Left ventricle myocardium superior (tissue), 1 donor: ENCODE measurements at places on chromosomes 6 and 20. TPM values are rescaled to one million over a fixed set of nuclear protein-coding genes. Genes with fewer than 3 reads are reported as not detected.
A peak's percentile ranks its signal among the peaks of the same experiment; 100 is the strongest.

DNA sequence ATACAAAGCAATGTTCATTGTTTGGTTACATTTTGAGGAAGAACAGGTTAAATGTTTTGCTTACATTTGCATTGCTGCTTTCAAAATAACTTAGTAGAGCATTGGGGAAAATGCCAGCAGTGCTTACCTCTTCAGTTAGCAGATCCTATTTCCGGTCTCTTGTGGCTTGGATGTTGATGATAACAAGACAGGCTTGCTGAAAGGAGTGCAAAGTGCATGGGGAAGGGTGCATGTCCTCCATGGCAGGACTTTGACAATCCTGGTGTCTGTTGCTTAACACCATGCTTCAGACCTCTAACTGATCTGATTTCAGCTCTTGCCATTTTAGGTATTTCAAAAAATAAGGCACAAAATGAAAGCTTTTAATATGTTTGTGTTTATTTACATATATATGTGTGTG, 21.1 kb downstream of the TPD52L1 start:
- DNase-seq, result no peak

DNA sequence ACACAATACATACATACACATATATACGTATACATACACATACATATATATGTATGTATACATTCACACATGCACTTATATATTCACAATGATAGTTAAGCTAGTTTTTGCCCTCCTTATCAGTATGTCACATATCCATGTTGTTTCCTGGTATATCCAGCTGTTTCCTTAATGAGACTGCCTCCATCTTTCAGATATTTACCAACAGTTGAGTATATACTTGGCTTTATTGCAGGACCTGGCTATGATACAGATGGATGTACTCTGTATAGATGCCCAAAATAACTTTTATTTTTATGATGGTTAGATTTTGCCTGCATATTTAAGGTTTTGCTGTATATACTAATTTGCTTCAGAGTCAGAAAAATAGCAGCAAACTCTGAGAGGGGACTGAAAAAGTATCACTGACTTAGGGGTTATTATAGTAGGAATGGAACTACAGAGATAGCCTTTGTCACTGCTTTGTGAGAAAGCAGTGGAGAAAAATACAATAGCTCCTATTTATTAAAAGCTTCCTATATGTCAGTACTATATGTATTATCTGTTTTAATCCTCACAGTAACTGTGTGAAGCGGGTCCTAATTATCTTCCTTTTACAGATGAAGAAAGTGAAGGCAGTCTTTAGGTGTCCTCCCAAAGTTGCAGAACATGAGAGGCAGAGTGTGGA, 35.5 kb downstream of the CARMIL1 start:
- no peak for DNase-seq

- DNase-seq, result no peak
Observed at GRCh38 chr6:118501765-118502164, 46.3 kb upstream of the PLN start.

The BMP5 gene
- 2.8 TPM for total RNA-seq

The GABRR1 gene
- total RNA-seq, result not detected

The ARFGEF2 gene
- total RNA-seq, result 44.9 TPM

GRCh38 chr6:79040083-79040482, 38.0 kb downstream of the PHIP start:
- no peak for DNase-seq

The GJA1 gene
- total RNA-seq, result 322 TPM

The SIRPB2 gene
- total RNA-seq, result 3.5 TPM

GRCh38 chr6:107579456-107580056, 89.6 kb downstream of the SOBP start:
- no peak for DNase-seq

GRCh38 chr6:20722455-20722854, 188.2 kb downstream of the CDKAL1 start:
- DNase-seq, result no peak

The L3MBTL3 gene
- total RNA-seq, result 4.3 TPM

The RAB5IF gene
- total RNA-seq, result 53.4 TPM

- peak; percentile 94 for DNase-seq
Observed at GRCh38 chr20:33674294-33675135, at the start of gene NECAB3. Gene NECAB3, minus strand, starts transcription at chr20:33674428. Its CDS starts 76 bp downstream, at chr20:33674352.

DNA sequence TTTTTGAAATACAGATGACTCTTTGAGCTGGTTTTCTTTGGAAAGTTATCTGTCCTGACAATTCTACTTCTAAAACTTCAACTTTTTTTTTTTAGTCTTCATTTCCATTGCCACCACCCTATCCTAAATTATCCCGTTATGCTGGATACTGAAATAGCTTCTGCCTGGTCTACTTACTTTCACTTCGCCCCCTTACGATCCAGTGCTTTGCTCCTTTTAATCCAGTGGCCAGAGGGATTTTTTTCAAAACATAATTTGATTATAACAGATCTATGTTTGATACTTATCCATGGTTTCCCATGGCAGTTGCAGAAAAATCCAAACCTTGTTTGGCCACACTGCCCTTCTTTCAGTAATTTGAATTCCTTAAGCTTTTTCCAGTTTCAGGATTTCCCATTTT, 27.4 kb downstream of the ASXL1 start:
- no peak for DNase-seq

DNA sequence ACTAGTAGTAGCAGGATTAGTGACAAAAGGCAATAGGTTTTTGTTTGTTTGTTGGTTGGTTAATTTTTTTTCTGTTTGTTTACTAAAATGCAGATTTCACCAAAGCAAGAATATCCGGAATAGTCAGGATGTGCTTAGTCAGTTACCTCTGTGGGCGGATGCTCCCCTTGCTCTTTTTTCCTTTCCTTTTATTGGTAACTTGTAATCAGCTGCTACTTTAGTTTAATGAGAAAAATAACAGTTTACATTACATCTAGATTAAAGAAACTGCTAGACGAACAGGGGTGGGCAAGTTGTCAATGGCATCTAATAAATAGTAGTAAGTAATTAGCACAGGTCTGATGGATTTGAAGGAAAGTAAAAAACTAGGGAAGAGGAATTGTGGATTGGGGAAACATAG, 646.9 kb upstream of the FLRT3 start:
- no peak for DNase-seq

- DNase-seq, result peak; percentile 33
Observed at GRCh38 chr20:53839423-53840176, 230.8 kb downstream of the BCAS1 start.

The GNAS-AS1 gene
- total RNA-seq, result 0.35 TPM

GRCh38 chr20:31474758-31475427, at the start of the genes DEFB124 and REM1:
Gene DEFB124, minus strand, starts transcription at chr20:31475127. Its CDS starts 2,114 bp downstream, at chr20:31473013.
Gene REM1, plus strand, starts transcription at chr20:31475288. Its CDS starts 1,158 bp downstream, at chr20:31476446.
- peak; percentile 79 for DNase-seq

The IRAK1BP1 gene
- 5.5 TPM for total RNA-seq

The ZNF334 gene
- total RNA-seq, result 0.52 TPM

- no peak for DNase-seq
Observed at GRCh38 chr6:98560418-98560817, 274.0 kb upstream of the POU3F2 start.

DNA sequence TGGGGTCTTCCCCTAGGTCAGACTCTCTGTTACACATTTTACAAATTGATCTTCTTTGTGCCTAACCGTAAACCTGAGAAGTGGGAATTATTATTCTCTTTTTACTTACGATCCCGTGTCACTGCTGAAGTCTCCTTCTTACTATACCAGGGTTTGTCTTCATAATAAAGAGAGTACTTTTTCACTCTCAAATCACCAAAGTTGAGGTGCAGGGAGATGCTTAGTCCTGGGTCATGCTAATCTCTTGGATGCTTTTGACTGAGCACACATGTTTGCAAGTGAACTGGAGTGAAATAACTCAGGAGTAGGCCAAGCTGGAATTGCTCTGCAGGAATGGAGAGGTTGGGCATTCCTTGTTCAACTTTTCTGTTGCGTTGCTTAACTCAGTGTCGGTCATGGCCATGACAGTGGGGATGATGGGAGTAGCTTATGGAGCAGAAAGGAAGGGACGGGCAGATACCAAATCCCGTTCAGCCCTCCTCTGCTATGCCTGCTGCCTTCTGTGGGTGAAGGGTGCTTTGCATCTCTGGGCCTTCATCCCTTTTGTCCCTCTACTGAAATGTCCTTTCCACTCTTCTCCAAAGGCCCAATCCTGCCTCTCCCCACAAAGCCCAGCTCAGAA, 15.2 kb upstream of the TAGAP start:
- no peak for DNase-seq

The SMLR1 gene
- total RNA-seq, result not detected

DNA sequence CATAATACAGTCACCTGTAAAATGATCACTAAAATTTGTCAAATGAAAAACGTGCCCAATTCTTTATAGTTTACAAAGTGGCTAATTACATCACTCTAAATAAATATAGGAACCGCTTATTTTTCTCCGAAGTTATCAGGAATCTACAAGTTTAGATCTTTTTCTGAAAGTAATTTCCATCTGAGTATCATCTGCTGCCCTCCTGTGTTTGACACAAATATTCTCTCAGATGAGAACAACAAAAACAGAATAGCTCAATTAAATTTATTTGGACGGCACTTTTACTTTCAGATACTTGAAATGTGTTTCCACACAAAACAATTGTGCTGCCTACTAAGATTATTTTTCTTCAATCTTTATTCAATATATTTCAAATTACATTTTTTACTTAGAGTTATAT, 5.0 kb downstream of the SF3B5 start:
- DNase-seq, result no peak

The SAMD3 gene
- 0.32 TPM for total RNA-seq

DNA sequence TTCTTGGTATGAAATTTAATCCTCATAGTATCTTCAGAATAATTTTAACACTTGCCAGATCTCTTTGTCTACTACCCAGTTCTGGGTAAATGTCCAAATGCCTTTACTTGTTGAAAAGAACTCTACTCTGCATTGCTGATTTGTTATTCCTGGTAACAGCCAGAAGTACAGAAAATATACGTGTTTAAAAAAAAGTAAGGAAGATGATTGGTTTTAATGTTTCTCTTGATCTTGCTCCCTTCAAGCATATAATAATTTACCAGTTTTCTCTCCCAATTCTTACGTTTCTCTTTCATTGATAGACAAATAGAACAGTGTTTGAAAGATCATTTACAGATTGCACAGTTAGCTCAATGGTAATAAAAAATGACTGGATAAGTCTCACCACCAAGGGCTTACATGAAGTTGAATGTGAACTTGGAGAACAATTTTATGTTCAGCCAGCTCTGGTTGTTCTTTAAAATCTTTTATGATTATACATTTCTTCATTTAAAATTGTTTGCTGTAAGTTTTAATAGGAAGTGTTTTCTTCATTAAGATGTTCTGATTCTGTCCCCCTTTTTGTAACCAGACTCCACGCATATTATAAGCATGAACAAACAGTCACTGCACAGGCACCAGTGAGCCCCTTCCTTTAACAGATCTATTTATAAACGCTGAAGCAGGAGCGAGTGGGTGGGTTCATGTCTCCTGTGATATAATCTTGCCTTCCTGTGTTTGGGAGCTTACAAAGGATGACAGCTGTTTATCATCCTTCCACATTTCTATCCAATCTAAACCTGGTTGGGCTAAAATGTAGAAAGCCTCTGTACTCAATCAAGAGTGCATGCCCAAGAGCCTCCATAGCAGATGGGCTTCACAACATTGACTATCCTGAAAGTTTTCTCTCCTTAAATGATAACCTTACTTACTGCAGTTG, 299.5 kb downstream of the PRL start:
- DNase-seq, result no peak

The TDRD6 gene
- 0.30 TPM for total RNA-seq

The IL17A gene
- total RNA-seq, result not detected

DNA sequence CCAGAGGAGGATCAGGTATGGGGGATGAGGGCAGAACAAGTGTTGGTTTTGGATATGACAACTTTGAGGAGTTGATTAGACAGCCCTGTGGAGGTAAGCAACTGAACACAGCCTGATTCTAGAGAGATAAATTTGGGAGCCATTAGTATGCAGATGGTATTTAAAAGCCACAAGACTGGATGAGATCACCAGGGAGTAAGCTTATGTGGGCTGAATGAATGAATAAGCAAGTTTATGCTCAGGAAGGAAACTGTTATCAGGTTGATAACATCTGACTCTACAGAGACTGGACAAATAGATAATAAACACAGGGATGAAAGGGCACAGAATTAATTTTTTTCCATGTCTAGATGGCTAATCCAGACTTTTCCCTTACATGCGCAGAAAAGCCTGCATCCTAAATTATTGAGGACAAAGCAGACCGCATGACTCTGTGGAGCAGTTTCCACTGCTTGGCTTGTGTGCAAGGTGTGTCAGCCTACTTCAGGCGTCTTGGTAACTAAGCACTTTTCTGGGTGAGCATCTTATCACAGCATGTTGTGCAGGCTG, 150.6 kb downstream of the GJA10 start:
- no peak for DNase-seq

DNA sequence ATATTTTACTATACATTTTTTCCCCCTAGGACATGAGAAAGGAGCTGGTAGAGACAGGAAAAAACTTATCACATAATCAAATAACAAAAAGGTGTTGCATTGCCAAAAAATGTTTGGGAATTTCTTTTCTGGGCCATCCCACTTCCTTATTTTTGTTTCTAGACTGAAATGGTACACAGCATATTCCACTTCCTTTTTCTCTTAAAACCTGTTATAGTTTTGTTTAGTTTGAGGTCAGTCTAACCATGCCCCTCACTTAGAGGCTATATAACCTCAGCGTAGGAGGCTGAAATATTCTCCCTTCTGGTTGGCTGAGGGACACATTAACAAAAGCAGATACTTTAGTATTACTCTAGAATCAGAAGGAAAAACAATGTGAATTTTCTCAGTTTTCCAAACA, 323.9 kb downstream of the GJA1 start:
- DNase-seq, result no peak

DNA sequence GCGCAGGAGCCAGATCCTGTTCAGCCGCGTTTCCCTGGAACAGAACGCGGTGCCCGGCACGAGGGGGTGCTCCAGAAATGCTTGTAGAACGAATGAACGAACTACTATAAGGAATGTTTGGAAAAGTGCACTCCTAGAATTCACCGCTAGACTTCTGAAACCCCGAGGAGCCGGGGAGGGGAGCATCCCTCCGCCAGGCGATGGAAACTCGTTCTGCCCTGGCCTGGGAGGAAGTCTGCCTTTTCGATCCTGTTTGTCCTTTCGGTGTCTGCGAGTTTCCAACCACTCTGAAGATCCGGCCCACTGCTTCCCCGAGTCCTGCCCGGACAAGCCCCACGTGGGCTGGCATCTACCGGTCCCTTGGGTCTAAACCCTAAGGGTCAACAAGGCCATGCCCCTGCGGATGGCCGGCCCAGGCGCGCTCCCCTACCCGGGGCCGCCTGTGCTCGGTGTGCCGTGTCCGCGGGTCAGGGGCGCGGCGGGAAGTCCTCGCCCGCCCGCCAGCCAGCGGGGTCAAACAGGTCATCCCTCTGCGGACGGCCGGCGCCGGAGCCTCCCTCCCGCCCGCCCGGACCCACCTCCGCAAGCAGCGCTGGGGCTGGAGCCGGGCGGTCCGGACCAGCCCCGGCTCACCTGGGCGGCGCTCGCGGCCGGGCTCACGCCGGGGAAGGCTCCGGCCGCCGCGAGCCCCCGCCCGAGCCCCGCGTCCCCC, 526 bp downstream of the SULF2 start:
- peak; percentile 61 for DNase-seq

- no peak for DNase-seq
Observed at GRCh38 chr6:66051812-66052211, 344.8 kb upstream of the EYS start.

GRCh38 chr6:139572001-139572400, 197.6 kb upstream of the CITED2 start:
- DNase-seq, result no peak

GRCh38 chr6:135909737-135910387, 58.4 kb downstream of the PDE7B start:
- no peak for DNase-seq
